HS-27A (cell line): ENCODE measurements at places on chromosomes 13 and 19.

- no peak for DNase-seq
These were observed 18.2 kb upstream of the ZNF14 start for GRCh38 chr19:19750842-19751790.

GRCh38 chr19:53131085-53131590, 1.6 kb downstream of the ZNF415 start:
- DNase-seq: no peak

DNA sequence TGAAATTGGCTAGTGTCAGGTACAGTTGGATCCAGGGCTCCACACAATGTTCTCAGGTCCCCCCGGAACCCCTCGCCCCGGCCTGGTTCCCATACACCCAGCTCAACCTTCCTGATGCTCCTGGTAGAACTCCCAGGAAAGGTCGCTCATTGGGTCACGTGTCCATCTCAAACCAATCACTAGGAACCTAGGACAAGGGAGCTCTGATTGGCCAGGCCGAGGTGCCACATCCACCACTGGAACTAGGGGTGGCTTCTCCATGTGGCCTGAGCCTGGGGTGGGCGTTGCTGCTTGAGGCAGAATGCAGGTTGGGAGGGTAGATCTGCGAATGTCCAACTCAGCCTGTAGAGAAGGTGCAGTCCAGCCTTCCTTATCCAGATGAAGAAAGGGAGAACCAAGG, 6.9 kb upstream of the MEF2B start:
- no peak for DNase-seq

GRCh38 chr13:104045907-104046306, 979.7 kb upstream of the SLC10A2 start:
- DNase-seq: no peak

- no peak for DNase-seq
These were observed 367.9 kb downstream of the SLC7A1 start for GRCh38 chr13:29227576-29227975.
